ENCODE measurements at places on chromosomes 12 and 14. TPM values are rescaled to one million over a fixed set of nuclear protein-coding genes. Genes with fewer than 3 reads are reported as not detected.

The DMAC2L gene
- total RNA-seq = 6.4 TPM

The NOS1 gene
- total RNA-seq = not detected

The TAS2R8 gene
- total RNA-seq = not detected

The CLEC6A gene
- not detected for total RNA-seq

The EPS8 gene
- 10.2 TPM for total RNA-seq

The CACNA1C gene
- total RNA-seq = not detected

The IGF1 gene
- total RNA-seq = not detected

All from epithelial cell of umbilical artery (primary cell).